ENCODE measurements at places on chromosomes 3 and 15. TPM values are rescaled to one million over a fixed set of nuclear protein-coding genes. Genes with fewer than 3 reads are reported as not detected.

The ANKRD63 gene
- 0.22 TPM for total RNA-seq

The P2RY1 gene
- 4.3 TPM for total RNA-seq

The CFAP91 gene
- 0.13 TPM for total RNA-seq

The RPP14 gene
- total RNA-seq, result 23.1 TPM

The EPHA6 gene
- total RNA-seq, result not detected

The FAM107A gene
- total RNA-seq, result 48.1 TPM
